ENCODE measurements at places on chromosomes 12 and 14.

- H3K27ac ChIP-seq = no peak overlapping the region
- H3K36me3 ChIP-seq = no peaks in the 10 kb centered on the region
- no peak overlapping the region for H3K4me3 ChIP-seq
- no peak for DNase-seq
- peaks cover 25% of the 10 kb centered on the region for H3K27me3 ChIP-seq
- H3K4me1 ChIP-seq = no peaks in the 10 kb centered on the region
Observed at GRCh38 chr12:10562306-10562933, 51.0 kb downstream of the MAGOHB start.

DNA sequence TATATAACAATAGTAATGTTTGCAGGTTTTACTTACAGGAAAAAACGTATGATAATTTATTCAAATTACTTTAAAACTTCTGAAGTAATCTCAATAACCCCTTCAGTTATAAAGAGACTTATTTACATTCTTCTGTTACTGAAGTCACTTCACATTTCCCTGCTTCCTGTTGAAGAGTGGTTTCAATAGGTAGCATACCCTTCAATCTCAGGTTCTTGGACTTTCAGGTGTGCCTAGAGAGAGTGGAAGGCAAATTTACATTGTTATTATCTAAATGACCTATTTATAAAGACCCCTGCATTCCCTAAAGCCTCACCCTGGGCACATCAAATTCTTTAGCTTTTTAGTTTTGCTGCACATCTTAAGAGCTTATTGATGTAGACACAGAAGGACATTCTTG lies 137.6 kb upstream of the AEBP2 start:
- H3K27ac ChIP-seq = no peak overlapping the region
- no peaks in the 10 kb centered on the region for H3K27me3 ChIP-seq
- no peak overlapping the region for H3K4me3 ChIP-seq
- H3K4me1 ChIP-seq = no peaks in the 10 kb centered on the region
- no peaks in the 10 kb centered on the region for H3K36me3 ChIP-seq

GRCh38 chr12:110590806-110591326 lies 7.7 kb upstream of the PPTC7 start:
- no peaks in the 10 kb centered on the region for H3K27me3 ChIP-seq
- H3K27ac ChIP-seq = peak overlapping the region; percentile 81
- no peak for DNase-seq
- peak overlapping the region; percentile 49 for H3K4me3 ChIP-seq

GRCh38 chr12:168763-169525 lies 45.0 kb downstream of the SLC6A12 start:
- no peaks in the 10 kb centered on the region for H3K36me3 ChIP-seq
- peaks cover 9% of the 10 kb centered on the region for H3K4me1 ChIP-seq
- H3K4me3 ChIP-seq = no peak overlapping the region
- no peak for DNase-seq

DNA sequence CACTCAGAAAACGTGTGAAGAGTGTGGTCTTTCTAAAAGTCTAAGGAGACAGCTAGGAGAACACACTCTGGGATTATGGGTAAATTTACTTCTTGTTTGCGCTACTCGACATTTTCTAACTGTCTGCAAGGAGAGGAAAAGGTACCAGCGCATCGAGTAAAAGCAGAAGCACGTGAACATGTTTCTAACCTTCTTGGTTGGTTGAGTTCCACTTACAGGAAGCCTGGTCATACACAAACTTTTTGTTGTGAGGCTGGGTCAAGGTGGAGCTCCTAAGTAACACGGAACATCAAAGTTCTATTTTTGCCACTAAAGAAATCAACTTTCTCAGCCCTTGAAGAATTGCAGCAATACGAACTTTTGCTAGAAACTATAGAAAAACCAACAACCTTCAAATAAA lies 20.0 kb downstream of the ANKLE2 start:
- no peaks in the 10 kb centered on the region for H3K27me3 ChIP-seq
- no peaks in the 10 kb centered on the region for H3K4me1 ChIP-seq
- no peak overlapping the region for H3K4me3 ChIP-seq
- H3K36me3 ChIP-seq = peaks cover 74% of the 10 kb centered on the region
- no peak for DNase-seq

- no peak overlapping the region for H3K4me3 ChIP-seq
- H3K4me1 ChIP-seq = peaks cover 56% of the 10 kb centered on the region
- no peaks in the 10 kb centered on the region for H3K27me3 ChIP-seq
- peaks cover 76% of the 10 kb centered on the region for H3K36me3 ChIP-seq
Observed at GRCh38 chr14:93951635-93952540, 24.5 kb downstream of the ASB2 start.

DNA sequence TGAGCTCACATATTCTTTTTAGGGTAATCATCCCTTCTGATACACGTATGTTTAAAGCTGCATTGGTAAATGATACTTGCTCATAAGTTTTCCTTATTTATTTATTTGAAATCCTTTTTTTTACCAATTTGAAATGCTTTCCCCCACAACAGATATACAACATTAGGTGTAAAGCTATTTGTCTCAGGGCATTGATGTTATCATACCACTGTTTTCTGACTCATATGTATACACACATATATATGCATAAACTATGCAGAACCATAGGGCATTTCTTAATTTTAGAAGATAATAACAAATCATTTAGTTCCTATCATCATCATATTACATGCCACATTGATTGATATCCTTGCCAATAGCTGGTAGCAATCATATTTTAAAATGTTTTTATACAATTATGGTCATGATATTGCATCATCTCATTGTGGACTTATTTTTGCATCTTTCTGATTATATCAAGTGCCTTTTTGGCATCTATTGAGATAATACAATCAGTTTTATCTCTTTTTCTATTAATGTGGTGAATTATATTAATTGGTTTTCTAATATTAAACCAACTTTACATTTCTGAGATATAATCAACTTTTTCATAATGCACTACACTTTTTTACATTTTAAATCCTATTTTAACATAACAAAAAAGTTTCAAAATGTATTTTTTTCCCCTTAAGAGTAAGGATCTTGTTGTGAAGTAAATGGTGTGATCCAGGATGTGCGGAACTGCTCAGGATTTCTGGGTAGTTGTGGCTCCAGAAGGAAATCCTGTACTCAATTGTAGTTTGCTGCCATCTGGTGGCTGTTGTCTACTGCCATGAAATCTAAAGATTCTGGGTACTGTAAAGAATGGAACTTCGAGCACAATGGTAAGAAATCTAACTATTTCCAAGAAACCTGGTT lies 16.7 kb downstream of the OR9K2 start:
- DNase-seq = no peak
- no peak overlapping the region for H3K27ac ChIP-seq
- H3K27me3 ChIP-seq = peaks cover 25% of the 10 kb centered on the region
- H3K4me3 ChIP-seq = no peak overlapping the region
- H3K4me1 ChIP-seq = no peaks in the 10 kb centered on the region
- H3K36me3 ChIP-seq = no peaks in the 10 kb centered on the region

DNA sequence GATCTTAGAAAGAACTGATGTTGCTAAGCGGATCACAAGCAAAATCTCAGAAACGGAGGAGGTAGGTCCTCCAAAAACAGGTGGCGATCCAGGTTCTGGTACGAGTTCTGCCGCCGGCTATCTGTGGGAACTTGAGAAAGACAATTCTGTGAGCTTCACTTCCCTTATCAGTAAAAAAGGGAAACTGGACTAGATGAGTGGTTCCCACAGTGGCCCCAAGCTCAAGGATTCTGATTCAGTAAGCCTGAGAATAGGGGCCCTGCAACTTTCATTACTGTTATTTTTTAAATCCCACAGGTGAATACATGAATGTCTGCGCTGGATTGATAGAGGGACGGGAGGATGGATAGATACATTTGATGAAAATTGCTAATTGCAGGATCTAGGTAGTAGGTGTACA lies 160.2 kb downstream of the PPM1H start:
- no peaks in the 10 kb centered on the region for H3K27me3 ChIP-seq
- no peaks in the 10 kb centered on the region for H3K4me1 ChIP-seq
- no peak for DNase-seq
- H3K36me3 ChIP-seq = no peaks in the 10 kb centered on the region

DNA sequence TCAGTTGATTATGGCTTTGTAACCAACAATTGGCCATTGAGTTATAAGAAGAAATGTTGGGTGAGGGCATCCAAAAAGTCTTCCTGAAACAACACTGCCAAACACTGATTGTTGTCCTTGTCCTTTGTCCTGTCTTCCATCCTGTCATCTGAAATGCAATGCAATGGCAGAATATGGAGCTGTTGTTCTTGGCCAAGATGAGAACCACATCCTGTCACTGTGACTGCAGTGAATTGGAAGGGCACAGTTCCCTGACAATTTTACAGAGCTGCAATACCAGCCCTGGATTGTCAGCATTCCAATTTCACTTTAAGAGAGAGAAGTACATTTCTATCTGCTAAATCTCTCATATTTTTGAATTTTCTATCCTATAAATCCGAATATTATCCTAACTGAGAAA lies 613.3 kb downstream of the FLRT2 start:
- H3K4me3 ChIP-seq = no peak overlapping the region
- H3K27me3 ChIP-seq = no peaks in the 10 kb centered on the region
- no peaks in the 10 kb centered on the region for H3K36me3 ChIP-seq
- no peaks in the 10 kb centered on the region for H3K4me1 ChIP-seq

DNA sequence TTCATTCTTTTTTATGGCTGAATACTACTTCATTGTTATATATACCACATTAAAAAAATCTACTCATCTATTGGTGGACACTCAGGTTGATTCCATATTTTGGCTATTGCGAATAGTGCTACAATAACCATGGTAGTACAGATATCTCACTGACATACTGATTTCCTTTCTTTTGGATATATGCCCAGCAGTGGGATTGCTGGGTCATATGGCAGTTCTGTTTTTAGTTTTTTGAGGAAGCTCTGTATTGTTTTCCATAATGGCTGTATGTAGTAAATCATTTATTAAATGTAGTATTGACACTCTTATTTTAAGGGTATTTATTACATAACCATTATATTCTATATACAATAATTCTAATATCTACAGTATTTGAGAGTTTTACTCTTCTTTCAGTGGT lies 43.7 kb downstream of the PTCSC3 start:
- H3K4me1 ChIP-seq = no peaks in the 10 kb centered on the region
- H3K4me3 ChIP-seq = no peak overlapping the region
- H3K27me3 ChIP-seq = no peaks in the 10 kb centered on the region
- no peak for DNase-seq

GRCh38 chr12:98513379-98514322 lies 1.7 kb upstream of the TMPO start:
- H3K27me3 ChIP-seq = no peaks in the 10 kb centered on the region
- peak overlapping the region; percentile 96 for H3K27ac ChIP-seq
- peaks cover 39% of the 10 kb centered on the region for H3K36me3 ChIP-seq

DNA sequence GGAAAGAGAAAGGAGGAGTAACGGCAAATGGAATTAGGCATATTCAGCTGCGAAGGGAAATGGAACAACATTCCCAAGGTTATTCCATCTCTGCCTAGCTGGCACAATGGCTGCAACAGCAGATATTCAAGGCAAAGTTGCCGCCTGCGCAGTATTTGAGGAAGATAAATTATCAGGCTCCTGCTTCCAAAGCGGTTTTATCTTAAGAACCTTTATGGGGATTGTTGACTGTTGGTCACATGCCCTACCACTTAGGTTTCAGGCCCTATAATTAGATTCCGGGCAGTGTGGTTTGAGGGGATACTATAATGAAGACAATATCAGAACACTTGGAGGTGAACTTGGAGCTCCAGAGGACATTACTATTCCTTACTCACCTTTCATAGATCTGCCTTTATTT lies 99.7 kb downstream of the FGD4 start:
- H3K27me3 ChIP-seq = peaks cover 2% of the 10 kb centered on the region
- no peak for DNase-seq
- H3K4me3 ChIP-seq = no peak overlapping the region

DNA sequence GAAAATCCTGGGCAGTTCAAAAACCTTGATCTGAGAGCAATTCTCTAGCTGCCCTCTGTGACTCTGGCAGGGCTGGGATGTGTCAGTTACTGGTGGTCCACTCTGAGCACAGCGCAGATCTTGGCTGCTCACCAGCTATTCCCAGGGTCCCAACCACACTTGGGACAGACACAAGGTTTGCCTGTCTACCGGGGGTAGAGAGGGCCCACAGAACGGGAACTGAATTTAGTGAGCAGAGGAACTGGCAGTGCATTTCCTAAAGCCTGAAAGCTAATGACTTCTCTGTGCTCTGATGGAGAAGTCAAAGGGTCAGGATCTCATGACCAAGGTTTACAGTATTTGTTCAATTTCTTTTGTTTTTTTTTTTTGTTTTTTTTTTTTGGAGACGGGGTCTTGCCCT lies 2.6 kb downstream of the PDE6H start:
- H3K27me3 ChIP-seq = no peaks in the 10 kb centered on the region
- no peak for DNase-seq
- no peak overlapping the region for H3K4me3 ChIP-seq
- H3K36me3 ChIP-seq = peaks cover 2% of the 10 kb centered on the region
- H3K4me1 ChIP-seq = peaks cover 34% of the 10 kb centered on the region
- no peak overlapping the region for H3K27ac ChIP-seq

GRCh38 chr14:96081767-96082400 lies 42.7 kb downstream of the C14orf132 start:
- DNase-seq = no peak
- no peaks in the 10 kb centered on the region for H3K4me1 ChIP-seq
- no peaks in the 10 kb centered on the region for H3K36me3 ChIP-seq
- no peaks in the 10 kb centered on the region for H3K27me3 ChIP-seq
- H3K27ac ChIP-seq = no peak overlapping the region
